ENCODE measurements at places on chromosomes 5 and 9.

DNA sequence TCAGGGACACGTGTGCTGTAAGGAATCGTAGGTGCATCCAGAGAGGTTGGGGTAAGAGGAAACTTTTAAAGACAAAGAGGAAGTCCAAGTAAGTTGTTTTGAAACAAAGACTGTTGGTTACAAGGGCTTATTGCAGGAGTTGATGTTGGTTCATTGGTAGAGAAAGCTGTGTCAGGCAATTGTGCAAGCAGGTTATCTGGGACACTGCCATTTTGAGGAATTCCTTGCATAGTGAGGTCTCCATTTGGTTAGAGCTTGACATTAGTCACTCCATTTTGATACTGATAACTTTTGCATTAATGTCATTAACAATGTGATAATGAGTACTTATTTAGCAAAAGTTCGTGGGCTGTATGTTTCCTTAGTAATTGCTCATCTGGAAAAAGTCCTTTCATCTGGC lies 24.9 kb downstream of the CNOT6 start:
- peak; percentile 87 for DNase-seq

DNA sequence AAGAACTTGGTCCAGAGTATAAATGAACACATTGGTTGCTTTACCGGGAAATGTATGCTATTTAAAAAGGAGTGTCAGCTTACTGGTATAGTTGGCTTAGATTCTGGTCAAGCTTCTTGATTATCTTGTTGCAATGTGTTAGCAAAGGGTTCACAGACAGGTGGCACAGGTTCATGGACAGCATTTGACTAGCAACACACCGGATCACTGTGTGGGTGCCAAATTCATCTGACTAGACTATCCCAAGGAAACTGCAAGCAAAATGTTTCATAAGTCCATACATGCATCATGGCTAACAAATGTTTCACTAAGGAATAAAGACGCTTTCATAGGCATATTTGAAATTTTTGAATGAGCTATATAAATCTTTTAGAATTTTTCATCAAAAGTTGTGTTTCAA lies 274.1 kb downstream of the PLK2 start:
- DNase-seq = no peak

GRCh38 chr5:7868427-7868772 lies 431 bp downstream of the FASTKD3 start:
- DNase-seq = no peak

GRCh38 chr9:132622159-132622558 lies 39.8 kb downstream of the BARHL1 start:
- no peak for DNase-seq

DNA sequence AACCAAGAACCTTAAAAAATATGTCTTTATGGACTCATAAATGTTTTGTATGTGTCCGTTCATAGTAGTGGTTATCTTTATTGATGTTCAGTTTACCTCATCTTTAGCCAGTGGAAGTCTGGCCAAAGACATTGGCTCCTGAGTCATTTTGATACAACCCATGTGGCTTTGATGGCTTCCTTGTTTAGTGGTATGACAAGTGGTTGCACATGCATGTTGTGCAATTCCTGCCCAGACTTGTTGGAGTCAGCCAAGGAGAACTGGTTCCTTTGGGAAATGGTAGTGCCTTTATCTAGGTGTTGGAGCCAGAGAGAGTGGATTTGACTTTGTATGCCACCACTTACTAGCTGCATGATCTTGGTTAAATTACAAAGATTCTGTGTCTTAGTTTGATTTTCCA lies 94.3 kb downstream of the RPS23 start:
- DNase-seq = peak; percentile 62

DNA sequence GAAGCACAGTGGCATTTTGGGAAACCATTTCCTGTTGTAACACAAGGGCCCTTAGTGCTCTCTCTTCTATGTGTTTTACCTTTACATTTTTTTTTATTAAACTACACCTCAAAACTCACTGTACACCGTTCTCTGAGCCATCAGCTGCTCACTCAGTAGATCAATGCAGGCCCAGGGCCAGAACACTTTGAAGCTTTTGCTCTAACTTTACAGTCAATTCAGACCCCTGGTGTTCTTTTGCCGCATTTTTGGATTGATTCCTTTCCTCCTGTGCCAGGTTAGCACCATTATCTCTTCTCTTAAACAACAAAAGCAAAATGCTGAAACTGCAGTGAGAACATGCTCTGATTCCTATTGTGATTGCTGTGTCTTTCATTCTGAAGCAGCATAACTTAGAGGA lies 269.8 kb upstream of the RGMB start:
- no peak for DNase-seq

DNA sequence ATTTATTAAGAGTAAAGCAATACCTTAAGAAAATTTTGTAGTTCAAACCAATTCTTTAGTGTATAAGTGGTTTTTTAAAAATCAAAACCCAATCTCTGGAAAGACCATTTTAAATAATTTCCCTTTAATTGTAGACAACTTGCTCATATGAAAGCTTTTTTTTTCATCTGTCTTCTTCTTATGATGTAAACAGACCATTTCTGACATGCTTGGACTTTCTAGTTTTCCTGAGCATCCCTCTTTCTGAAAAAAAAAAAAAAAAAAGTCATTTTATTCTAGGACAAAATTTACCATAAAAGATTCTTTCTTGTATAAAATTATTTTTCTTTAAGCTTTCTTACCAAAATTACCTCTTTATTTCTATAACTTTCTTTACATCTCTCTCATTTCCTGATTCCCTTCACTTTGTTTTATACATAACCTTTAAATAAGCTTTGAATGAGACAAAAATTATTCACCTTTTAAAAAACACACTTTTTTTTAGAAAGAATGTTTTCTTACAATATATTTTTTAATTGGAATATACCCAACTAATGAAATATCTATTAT lies 67.5 kb downstream of the COL15A1 start:
- DNase-seq = peak; percentile 41

- peak; percentile 21 for DNase-seq
Measured at GRCh38 chr5:142697356-142698255, 11.7 kb upstream of the FGF1 start.

- no peak for DNase-seq
Measured at GRCh38 chr5:151095341-151096000, 14.6 kb upstream of the TNIP1 start.

GRCh38 chr9:84636436-84636835 lies 33.1 kb upstream of the NTRK2 start:
- no peak for DNase-seq

DNA sequence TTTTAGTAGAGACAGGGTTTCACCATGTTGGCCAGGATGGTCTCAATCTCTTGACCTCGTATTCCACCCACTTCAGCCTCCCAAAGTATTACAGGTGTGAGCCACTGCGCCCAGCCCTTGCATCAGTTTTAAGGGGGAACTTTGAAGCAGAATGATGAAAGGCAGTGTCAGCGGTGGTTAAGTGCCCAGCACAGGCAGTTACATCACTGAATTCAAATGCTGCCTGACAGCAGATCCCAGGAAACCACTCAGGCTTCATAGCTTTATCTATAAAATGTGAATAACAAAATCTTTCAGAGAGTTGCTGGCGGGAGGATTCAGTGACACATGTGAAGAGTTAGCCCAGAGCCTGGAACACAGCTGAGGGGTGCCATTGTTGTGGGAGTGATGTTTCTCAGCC lies 26.5 kb downstream of the FGF1 start:
- DNase-seq = no peak

- DNase-seq = no peak
Measured at GRCh38 chr9:133775951-133776905, 38.1 kb upstream of the SARDH start.

GRCh38 chr5:14395411-14395810 lies 186.2 kb upstream of the OTULINL start:
- no peak for DNase-seq

DNA sequence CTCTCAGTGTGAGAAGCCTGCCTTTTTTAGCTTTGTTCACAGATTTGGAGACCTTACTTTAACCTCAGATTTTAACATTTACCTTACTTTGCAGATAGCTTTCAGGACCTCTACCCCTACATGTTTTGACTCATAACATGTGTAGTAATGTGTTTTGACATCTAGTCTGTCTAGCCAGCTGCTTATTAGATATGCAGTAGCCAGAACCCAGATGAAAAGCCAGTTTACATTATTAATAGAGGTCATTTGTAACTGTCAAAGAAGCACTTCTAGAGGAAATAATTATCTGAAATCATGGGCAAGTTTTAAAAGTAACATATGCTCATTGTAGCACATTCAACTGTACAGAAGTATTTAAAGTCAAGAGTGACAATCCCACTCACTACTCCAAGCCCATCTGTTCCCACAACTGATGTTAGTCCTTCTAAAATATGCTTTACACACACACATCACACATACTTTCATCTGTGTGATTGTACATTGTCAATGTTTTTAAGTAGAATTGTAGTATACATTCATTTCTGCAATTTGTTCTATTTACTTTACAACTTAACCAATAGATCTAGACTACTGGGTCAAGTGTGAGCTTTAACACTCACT lies 71.8 kb upstream of the NIPAL4 start:
- DNase-seq = no peak

DNA sequence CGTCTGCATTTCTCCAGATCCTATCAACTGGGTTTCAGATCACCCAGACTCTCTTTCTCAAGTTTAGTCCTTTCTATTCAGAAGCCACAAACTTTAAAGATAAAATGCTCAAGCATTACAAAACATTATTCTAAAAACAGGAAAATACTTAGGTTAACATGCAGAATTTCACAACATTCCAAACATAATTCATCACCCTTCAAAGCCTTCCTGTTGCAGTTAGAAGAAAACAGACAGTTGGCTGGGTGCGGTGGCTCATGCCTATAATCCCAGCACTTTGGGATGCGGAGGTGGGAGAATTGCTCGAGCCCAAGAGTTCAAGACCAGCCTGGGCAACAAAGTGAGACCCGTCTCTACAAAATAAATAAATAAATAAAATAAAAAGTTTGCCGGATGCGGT lies 7.7 kb upstream of the OCLN start:
- DNase-seq = no peak

DNA sequence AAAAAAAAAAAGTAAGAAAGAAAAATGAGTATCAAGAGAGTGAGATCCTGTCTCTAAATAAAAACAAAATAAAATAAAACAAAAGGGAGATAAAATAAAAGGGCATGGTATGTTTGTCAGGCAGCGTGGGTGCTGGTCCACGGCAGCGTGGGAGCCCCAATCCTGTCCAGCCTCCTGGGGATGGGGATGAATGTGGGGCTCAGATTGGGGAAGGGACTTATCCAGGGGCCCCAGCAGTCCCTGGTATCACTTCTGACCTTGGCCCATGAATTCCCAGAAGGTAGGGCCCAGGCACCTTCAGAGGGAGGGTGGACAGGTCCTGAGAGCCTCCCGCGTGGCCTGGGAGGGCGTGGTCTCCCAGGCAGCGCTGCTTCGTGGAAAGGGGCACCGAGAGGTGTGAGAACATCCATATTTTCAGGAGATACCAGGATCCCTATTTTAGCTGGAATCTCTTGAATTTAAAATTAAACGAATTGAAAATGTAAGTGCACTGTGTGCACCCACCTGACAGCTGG lies 71.2 kb downstream of the ZNF354C start:
- DNase-seq = no peak

- DNase-seq = peak; percentile 37
Measured at GRCh38 chr9:136533775-136534157, 12.1 kb downstream of the NOTCH1 start.

- peak; percentile 30 for DNase-seq
Measured at GRCh38 chr5:111394586-111394985, 117.7 kb downstream of the STARD4 start.

GRCh38 chr5:141742866-141743851 lies 61.1 kb upstream of the ARAP3 start:
- DNase-seq = peak; percentile 38

DNA sequence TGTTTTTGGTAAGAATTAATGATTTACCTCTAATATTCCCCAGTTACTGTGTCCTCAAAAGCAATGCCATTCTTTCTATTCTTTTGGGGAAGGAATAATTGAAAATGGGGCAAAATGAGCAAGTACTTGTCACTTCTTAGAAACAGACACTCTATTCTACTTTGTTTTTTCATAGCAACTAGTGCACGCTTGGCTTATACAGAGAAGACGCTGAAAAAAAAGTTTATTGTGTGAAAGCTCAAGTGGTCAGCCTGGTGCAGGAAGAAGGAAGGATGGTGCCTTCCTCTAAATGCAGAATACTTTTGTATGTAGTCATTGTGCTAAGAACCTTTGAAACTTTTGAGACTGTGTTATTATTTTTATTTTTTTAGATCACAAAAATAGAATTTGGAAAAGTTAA lies 29.6 kb downstream of the ANKDD1B start:
- no peak for DNase-seq

- no peak for DNase-seq
Measured at GRCh38 chr9:70427161-70427945, 12.9 kb upstream of the KLF9 start.

GRCh38 chr5:87788416-87788815 lies 375.7 kb upstream of the CCNH start:
- DNase-seq = no peak

GRCh38 chr9:134546746-134547145 lies 94.9 kb upstream of the COL5A1 start:
- DNase-seq = no peak

GRCh38 chr5:141780952-141781781 lies 97.0 kb downstream of the PCDH1 start:
- DNase-seq = no peak

DNA sequence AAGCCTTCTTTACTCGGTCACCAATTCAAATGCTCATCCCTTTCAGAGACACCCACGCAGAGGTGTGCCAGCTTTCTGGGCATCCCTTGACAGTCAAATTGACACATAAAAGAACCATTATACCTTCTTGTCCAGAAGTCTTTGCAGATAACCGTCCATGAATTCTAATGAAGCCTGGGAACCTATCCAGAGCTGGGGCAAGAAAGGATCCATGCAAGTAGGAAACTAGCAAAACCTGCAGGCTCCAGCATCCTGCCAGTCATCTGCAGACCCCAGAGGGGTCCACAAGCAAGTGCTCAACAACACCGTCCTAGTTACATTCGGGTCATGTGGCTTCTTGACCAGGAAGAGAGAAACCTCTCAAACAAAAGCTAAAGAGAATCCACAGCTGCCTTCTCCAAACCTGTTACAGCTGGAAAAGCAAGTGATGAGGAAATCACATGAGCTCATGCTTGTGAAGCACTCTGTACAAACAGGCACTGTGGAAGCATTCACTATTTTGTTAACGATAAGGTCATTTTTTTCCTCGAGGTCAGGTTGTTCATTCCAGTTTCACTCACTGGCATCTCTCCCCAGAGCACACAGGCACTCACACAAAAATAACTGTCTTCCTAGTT lies 80.2 kb upstream of the DMRT1 start:
- DNase-seq = peak; percentile 44

- DNase-seq = no peak
Measured at GRCh38 chr9:96663506-96664120, 8.5 kb upstream of the PRXL2C start.

GRCh38 chr5:111854186-111854585 lies 97.2 kb upstream of the NREP start:
- DNase-seq = no peak

DNA sequence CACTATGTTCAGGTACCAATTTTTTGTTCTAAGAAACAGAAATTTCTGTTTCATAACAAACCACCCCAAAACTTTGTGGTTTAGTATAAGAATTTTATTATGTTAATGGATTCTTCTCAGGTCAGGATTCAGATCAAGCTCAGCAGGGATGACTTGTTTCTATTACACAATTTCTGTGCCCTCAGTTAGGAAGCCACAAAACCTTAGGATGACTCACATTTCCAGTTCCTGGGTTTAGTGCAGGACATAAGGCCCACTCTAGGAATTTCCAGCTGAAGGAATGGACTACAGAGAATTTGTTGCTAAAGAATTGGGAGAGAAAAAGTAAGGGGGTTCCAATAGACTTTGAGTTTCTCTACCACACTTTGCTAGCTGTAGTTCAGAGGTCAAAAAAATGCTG lies 629.3 kb downstream of the ANXA1 start:
- DNase-seq = peak; percentile 20

- no peak for DNase-seq
Measured at GRCh38 chr5:162543437-162543836, 475.9 kb downstream of the GABRG2 start.

GRCh38 chr9:116715751-116716150 lies 28.6 kb downstream of the TRIM32 start:
- DNase-seq = no peak

Measured in NB4 (cell line).